Mesothelial cell of epicardium (in vitro differentiated cells): ENCODE measurements at places on chromosomes 5 and 9. TPM values are rescaled to one million over a fixed set of nuclear protein-coding genes. Genes with fewer than 3 reads are reported as not detected.
A peak's percentile ranks its signal among the peaks of the same experiment; 100 is the strongest.

ZSWIM6 gene
- 33.9 to 35.9 TPM (median 34.8 TPM) in 3 replicates for total RNA-seq

DNA sequence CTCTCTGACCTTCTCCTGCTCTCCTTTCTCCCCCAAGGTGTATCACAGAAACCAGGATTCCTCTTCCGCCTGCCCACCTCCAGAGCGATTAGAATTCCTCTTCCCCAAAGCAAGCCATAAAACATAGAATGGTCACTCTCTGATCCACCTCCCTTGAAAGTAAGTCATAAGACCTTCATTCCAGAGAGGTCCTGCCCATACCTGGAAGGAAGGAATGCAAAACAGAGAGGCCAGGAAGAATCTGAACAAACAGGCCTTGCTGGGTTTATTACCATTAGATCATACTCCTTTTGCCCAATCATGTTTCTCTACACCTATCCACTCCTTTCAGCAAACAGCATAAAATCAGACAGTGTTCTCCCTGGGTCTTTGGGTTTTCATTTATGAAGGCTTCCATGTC, 21.0 kb downstream of the CDKL3 start:
- H3K36me3 ChIP-seq: peaks cover 18% of the 10 kb centered on the region
- no peaks in the 10 kb centered on the region for H3K27me3 ChIP-seq
- DNase-seq: no peak
- peak overlapping the region; percentile 94 for H3K27ac ChIP-seq
- peaks cover 13% of the 10 kb centered on the region for H3K4me1 ChIP-seq
- no peak overlapping the region for H3K4me3 ChIP-seq

DNA sequence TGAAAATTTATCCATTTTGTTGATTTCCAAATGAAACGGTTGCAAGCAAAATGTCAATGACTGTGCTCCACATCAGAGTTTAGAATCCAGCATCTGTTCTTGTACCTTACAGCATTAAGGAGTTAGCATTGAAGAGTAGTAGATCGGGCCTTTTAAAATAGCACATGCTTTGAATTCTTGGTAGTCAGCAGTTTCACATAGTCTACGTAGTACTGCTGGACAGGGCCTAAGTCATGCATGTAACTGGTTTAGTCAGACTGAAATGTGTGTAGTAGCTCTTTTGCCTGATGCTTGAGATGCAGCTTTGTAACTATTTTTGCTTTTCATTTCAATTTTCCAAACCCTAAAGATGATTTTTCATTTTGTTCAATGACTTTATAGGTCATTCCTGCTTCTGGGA, 19.8 kb downstream of the LECT2 start:
- peaks cover 5% of the 10 kb centered on the region for H3K4me1 ChIP-seq
- peaks cover 29% of the 10 kb centered on the region for H3K27me3 ChIP-seq
- H3K4me3 ChIP-seq: no peak overlapping the region
- H3K36me3 ChIP-seq: no peaks in the 10 kb centered on the region
- no peak overlapping the region for H3K27ac ChIP-seq

DNA sequence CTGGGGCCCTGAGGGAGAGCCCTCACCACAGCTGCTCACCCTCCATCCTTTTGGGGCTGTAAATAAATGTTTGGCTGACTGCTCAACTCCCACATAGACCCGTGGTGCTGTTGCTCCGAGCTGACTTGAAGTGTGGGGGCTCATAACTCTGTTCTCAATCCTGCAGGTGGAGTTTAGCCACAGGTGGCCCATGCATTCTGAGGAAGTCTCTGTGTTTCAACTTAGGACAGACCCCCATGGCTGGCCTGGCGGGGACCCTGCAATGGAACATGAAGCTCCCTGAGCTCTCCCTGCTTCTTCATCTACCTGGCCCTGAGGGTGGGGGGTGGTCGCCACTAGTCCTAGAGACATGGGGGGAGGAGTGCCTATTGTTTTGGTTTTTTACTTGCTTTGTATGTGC, 19.7 kb downstream of the NDUFS6 start:
- no peak for DNase-seq
- no peak overlapping the region for H3K4me3 ChIP-seq
- no peaks in the 10 kb centered on the region for H3K4me1 ChIP-seq
- no peaks in the 10 kb centered on the region for H3K27me3 ChIP-seq
- peaks cover 66% of the 10 kb centered on the region for H3K36me3 ChIP-seq

- no peaks in the 10 kb centered on the region for H3K27me3 ChIP-seq
- no peak overlapping the region for H3K4me3 ChIP-seq
- peaks cover 18% of the 10 kb centered on the region for H3K36me3 ChIP-seq
Measured at GRCh38 chr9:120438836-120439546, 141.0 kb downstream of the CDK5RAP2 start.
